ENCODE measurements at places on chromosomes 11 and 22.

DNA sequence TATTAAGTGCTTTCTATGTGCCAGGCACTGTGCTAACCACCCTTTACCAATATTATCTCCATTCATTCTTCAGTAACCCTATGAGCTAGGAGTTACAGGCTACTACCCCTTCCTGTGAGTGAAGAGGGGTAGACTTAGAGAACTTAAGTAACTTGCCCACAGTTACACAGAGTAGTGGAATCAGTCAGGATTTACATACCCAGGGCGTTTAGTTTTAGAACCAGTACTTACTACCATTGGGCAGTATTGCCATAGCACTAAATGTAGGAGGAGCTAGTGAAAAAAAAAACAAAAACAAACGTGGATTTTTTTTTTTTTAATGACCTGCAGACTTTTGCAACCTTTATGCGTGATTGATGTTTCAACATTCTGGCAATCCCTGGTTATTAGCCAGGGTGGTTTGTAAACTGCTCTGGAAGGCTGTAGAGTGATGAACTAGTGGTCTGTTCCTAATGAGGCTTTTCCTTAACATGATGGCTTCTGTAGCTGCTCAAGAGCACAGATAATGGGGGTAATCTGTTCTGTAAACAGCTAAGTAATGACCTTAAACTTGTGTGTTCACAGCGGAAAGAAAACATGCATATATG is 11.4 kb downstream of the TBCEL start:
- DNase-seq: no peak

- DNase-seq: no peak
Observed at GRCh38 chr11:79437278-79437980, 3.4 kb downstream of the TENM4 start.

- no peak for DNase-seq
Observed at GRCh38 chr11:124075841-124076651, 34.9 kb upstream of the OR10G7 start.

GRCh38 chr11:57416436-57416835 is 10.5 kb downstream of the SLC43A3 start:
- no peak for DNase-seq

GRCh38 chr22:30332551-30332950 is 5.8 kb upstream of the TBC1D10A start:
- DNase-seq: no peak

DNA sequence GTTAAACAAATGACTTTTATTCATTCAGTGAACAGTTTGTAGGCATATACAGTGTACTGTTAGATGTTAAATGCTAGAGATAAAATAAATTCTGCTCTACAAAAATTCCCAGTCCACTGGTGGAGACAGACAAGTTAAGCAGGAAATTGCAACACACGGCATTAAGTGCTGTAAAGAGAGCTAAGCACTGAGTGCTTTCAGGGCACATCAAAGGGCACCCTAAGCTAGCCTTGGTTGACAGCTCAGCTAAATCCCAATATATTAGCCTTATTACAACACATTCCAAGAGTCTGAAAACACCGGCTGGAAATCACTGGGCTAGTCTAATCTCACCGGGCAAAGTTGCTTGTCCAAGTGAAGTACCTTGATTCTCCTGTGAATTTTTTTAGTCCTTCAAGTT is 55.1 kb downstream of the NOX4 start:
- no peak for DNase-seq

DNA sequence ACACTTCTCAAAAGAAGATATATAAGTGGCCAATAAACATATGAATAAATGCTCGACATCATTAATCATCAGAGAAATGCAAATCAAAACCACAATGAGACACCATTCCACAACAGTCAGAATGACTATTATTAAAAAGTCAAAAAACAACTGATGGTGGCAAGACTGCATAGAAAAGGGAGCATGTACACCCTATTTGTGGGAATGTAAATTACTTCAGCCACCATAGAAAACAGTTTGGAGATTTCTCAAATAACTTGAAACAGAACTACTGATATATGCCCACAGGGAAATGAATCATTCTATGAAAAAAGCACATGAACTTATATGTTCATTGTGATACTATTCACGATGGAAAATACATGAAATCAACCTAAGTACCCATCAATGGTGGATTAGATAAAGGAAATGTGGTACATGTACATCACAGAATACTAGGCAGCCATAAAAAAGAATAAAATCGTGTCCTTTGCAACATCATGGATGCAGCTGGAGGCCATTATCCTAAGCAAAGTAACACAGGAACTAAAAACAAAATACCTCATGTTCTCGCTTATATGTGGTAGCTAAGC is 42.4 kb downstream of the GLYATL2 start:
- DNase-seq: no peak

GRCh38 chr11:19234231-19234817 is 6.4 kb downstream of the E2F8 start:
- DNase-seq: no peak

GRCh38 chr11:79173615-79174014 is 267.2 kb downstream of the TENM4 start:
- no peak for DNase-seq

GRCh38 chr11:11320825-11321224 is 32.2 kb downstream of the CSNK2A3 start:
- no peak for DNase-seq

DNA sequence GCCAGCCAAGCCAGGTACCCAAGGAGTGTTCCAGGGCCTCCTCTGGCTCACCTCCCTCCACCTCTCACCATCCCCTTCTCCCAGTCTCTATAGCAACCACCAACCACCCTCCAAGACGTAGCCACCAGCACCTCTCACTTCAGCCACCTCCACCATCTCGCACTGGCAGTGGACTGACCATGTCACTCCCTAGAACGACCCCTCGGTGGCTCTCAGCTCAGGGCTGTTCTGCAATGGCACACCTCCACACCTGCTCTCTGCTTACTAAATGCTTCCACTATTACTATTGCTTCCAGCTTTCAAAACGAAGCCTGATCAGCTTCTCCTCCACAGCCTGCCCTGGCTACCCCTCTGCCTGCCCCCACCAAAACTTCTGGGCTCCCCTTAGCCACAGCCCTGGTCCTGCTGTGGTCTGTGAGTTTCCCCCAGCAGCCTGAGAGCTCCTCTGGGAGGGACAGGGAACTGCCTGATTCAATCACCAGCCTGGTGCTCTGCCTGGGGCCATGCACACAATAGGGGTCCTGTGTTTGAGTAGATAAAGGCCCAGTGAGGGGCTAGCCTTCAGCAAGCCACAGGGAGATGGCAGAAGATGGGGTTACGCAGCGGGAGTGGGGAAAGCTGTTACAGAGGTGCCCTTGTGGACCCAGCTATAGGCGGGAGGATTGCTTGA is 17.5 kb upstream of the CBX7 start:
- no peak for DNase-seq

- DNase-seq: no peak
Observed at GRCh38 chr11:93000511-93001476, 31.3 kb downstream of the MTNR1B start.

DNA sequence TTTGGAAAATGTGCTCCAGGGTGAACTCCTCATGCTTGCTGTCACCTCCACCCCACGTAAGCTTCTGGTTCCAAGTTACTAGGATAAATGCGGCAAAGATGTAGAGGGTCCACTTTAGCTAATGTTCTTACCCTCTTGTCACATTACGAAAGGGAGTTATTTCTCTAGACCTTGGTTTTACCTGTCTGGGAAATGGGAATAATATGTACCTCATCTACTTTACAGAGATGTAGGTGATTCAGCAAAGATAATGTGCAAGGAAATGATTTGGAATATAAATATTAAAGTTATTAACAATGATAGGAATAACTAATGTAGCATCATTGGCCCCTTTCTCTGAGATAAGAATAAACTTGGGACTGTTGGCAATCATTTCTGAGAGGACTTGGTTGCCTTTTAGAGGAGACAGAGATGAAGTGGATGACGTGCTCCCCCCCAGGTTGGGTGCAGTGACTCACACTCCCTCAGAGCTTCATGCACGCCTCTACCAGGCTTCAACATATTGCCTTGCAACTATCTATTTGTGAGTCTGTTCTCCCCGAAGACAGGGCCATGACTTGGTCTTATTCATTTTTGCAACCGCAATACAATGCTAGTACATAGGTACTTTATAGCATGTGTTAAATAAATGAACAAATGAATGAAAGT is 97.1 kb downstream of the ME3 start:
- no peak for DNase-seq

GRCh38 chr22:49850959-49851802 is 2.5 kb upstream of the ZBED4 start:
- DNase-seq: no peak

GRCh38 chr11:29481738-29482137 is 535.1 kb downstream of the KCNA4 start:
- no peak for DNase-seq

- no peak for DNase-seq
Observed at GRCh38 chr11:123405123-123405592, 24.9 kb upstream of the GRAMD1B start.

- DNase-seq: no peak
Observed at GRCh38 chr22:30941363-30941740, 27.2 kb downstream of the MORC2 start.

GRCh38 chr22:47209547-47210023 is 447.1 kb downstream of the TBC1D22A start:
- no peak for DNase-seq

DNA sequence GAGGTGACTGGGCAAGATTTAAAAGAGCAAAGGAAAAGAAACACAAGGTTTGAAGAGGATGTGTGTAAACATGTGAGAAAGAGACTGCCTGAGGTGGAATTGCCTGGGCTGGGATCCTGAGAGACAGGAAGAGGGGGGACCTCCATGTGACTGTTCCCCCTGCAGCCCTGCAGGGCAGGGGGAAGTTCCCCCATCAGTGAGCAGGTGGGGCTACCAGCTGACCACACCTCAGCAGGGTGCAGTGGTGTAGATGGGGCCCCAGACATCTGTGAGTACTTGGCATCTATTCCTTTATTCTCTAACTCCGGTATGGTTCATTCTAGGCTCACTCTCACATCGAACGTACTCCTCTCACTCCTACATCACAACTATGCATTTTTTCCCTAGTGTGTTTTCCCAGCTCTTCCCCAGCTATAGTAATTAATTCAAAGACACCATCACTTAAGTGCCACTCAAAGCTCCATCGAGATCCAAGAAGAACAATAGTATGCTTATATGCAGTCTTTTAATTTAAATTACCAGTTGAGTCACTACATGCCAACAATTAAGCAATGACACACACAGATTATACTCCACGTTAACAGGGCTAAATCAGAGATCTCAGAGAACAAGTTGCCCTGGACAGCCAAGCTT is 42.7 kb downstream of the LGR4 start:
- DNase-seq: no peak

DNA sequence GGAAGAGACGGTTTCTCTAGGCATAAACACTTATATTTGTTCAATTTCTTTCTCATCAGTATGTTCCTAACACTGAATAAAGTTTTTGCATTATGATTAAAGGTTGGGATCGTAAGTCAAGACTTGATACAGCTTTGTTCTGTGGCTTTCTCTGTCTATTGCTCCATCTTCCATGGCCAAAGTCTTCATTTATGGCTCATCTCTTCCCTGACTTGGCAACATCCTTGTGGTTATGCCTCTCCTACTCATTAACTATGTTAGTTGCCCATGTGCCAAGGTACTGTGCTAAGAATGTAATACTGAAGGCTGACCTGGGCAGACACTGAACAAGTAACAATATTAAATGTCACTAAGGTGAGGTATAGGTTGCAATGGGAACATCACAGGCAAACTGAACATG is 1.6 kb upstream of the ACCSL start:
- no peak for DNase-seq

GRCh38 chr11:81673001-81673400 is 1060.7 kb downstream of the FAM181B start:
- no peak for DNase-seq

GRCh38 chr11:1478011-1478410 is 8.6 kb downstream of the MOB2 start:
- DNase-seq: no peak

DNA sequence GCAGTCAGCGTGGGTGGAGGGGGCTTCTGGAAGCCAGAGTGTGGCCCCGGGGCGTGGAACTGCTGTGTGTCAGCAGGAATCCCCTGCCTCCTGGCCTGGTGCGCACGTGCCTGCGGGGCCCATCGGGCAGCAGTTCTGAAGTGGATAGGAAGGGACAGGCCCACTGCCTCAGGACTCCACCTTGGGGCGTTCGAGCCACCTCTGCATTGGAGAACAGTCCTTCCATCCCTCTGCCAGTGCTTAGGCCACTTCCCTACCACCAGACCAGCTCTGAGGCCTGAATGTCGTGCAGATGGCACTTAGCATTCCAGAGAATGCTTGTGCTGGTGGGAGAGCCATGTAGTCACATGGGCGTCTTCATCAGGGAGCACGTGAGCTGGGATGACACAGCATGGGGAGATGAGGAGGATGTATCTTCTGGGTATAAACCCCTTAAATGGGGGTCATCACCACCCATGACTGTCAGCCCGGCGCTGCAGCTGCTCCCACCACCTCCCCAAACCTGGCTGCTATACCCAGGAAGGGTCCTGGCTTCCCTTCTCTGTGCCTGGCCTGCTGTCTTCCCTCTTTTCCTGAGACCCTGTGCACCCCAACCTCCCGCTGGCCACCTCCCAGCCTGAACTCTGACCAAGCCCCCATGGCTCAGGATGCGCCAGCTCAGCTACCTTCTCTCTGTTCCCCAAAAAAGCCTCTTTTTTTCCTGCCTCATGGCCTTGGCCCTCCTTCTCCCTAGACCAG is 9.7 kb downstream of the INCENP start:
- DNase-seq: no peak

GRCh38 chr11:114354076-114354475 is 46.2 kb downstream of the C11orf71 start:
- no peak for DNase-seq

GRCh38 chr22:46193898-46194310 is 43.6 kb downstream of the PPARA start:
- no peak for DNase-seq

- no peak for DNase-seq
Observed at GRCh38 chr22:50208939-50209892, 8.4 kb downstream of the SELENOO start.

DNA sequence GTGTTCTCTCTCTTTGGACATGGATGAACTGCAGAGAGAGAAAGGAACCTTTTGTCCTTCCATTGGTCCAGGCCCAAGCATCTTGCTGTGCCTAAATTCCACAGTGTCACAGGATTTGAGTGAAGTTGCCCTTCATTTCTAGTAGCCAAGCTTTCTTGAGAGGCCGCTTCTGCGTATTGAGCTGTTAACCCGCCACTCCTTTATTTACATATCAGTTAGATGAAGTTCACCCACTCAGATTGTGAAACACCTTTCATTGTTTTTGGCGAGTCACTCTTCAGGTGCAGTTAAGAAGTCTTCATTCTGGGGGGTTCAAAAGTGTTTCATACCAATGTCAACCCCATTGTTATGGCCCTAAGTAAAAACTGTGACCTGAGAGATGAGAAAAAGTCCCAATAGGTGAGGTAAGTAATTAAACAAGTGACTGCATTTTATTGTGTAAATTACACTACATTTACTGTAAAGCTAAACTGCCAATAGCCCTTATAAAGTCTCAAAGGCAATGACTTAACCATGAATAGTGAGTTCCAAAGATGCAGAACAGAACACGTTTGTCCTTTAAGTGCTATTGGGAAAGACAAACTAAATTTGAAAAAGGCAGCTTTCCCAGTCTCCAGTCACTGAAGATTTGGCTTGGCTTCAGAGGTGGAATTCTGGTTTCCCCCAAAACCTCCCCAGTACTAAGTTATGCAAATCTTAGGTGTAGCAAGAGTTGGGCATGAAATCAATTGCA is 61.0 kb downstream of the APIP start:
- no peak for DNase-seq
